Kidney glomerular epithelial cell (primary cell): ENCODE measurements at places on chromosomes 16 and 17.

- no peak for DNase-seq
Observed at GRCh38 chr16:75288181-75288580, 36.8 kb upstream of the BCAR1 start.

DNA sequence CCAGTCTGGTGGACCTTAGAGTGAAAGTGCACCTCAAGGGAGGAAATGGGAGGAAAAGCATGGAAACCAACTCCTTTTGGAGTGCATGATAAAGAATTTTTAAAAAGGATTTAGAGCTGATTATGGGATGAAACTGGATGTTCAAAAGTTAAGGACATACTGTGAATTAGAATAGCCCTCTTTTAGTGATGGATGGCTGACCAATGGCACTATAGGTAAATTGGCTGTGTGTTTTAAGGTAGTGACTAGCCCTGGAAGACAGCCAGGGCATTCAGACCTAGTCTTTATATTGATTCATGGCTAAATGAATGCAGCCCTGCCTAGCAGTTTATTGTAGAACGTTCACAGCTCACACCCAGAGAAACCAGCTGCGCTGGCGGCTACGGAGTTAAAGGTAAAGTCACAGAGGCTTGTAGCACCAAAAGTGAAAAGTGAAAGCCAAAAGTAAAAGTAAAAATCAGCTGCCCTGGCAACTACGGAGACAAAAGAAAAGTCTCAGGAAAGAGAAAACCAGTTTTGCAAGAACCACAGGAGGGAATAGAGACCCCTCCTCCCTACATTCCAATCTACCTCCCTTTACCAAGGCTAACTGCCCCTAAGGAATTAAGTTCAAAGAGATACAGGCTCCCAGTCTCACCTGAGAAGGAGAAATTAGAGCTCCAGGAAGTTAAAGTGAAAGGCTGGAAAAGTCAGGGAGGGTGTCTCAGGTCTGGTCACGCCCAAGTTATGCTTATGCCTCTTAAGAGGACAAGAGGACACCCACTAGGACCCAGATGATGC lies 21.8 kb downstream of the ACSM1 start:
- peak; percentile 61 for DNase-seq

DNA sequence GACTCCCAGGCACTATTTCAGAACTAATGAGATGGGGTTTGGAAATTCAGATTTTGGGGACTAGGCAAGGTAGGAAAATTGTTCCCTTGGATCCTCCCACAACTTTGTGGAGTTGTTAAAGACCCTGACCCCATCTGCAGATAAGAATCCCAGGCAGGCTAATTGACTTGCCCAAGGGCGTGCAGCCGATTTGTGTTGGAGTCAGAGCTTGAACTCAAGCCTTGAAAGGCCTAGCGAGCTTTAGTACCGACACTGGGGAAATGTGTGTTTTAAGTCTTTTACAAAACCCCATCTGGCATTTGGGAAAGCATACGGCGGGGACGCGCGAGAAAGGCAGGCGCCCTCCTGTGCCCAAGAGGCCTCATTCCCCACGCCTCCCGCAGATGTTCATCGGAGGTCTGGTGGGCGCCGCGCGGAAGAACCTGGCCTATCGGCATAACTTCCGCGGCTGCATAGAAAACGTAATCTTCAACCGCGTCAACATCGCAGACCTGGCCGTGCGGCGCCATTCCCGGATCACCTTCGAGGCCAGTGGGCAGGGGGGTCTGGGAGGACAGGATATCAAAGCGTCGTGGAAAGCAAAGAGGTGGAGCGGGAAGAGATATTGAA lies 4.3 kb downstream of the CNTNAP1 start:
- no peak for DNase-seq

- no peak for DNase-seq
Observed at GRCh38 chr17:47884427-47884740, 11.7 kb upstream of the SP2 start.

GRCh38 chr17:48432820-48433775 lies 3.1 kb upstream of the SKAP1 start:
- DNase-seq = no peak

GRCh38 chr16:60755907-60756306 lies 1280.3 kb downstream of the CDH8 start:
- DNase-seq = no peak

- no peak for DNase-seq
Observed at GRCh38 chr16:83312718-83313245, 495.0 kb upstream of the HSBP1 start.

DNA sequence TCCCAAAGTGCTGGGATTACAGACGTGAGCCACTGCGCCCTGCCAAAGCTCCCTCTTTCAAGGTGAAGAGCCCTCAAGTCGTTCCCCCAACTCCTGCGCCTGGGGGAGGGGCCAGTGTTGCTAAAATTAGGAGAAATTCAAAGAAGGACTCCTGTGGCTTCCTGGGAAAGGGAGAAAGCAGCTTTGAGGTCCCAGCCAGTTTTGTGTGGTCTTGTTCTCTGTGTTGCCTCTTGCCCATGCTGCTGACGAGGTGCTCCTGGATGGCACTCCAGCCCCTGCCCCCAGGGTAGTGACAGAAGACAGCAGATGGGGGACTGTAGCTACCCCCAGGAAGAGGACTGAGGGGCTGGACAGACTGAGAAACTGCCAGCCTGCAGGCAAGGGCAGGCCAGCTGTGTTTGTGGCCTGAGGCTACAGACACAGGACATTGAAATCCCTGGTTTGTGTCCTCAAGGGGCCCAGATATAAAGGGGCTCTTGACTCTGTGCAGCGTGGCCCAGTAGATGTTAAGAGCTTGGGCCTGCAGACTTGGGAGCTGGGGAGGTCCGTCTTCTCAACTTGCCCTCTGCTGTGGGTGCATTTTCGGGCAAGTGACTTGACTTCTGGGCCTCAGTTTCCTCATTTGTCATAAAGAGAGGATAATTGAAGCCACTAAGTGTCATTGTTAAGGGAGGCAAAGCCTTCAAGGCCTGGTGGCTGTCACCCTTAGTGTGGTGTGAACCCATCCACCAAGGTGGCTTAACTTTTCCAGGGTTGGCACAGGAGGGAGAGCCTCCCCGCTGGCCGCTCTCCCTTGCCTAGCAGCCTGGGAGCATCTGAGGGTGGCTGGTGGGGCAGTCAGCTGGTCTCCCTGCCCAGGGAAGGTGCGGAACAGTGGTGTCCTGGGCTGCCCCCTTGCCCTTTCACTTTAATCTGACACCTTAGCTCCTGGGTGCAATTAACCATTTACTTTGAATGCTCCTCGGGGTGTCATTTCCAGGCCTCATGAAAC lies 4.1 kb downstream of the UBALD2 start:
- DNase-seq = no peak

- DNase-seq = no peak
Observed at GRCh38 chr16:85923153-85924021, 24.4 kb downstream of the IRF8 start.

- no peak for DNase-seq
Observed at GRCh38 chr16:84303023-84303422, 8.3 kb downstream of the WFDC1 start.

GRCh38 chr16:17510567-17510966 lies 39.8 kb upstream of the XYLT1 start:
- DNase-seq = no peak

DNA sequence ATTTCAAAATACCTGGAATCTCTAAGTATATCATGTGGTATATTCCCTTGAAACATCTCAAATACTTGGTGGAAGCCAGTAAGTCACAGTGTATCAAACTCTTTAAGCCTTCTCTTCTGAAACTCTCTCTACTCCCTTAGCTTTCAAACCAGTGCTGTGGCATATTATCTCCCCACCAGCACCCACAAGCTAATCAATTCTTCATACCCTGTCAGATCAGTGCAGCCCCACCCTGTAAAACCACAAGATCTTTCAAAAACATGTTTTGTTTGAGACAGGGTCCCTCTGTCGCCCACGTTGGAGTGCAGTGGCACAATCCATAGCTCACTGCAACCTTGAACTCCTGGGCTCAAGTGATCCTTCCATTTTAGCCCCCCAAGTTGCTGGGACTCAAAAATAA lies 91.6 kb upstream of the C17orf78 start:
- DNase-seq = no peak

- no peak for DNase-seq
Observed at GRCh38 chr16:1633310-1633709, 21.1 kb downstream of the CRAMP1 start.

- peak; percentile 31 for DNase-seq
Observed at GRCh38 chr16:9308850-9309249, 217.4 kb downstream of the HAPSTR1 start.

GRCh38 chr16:31128711-31129567 lies 6.6 kb downstream of the PRSS8 start:
- DNase-seq = no peak

- no peak for DNase-seq
Observed at GRCh38 chr17:4560421-4560820, at the start of gene GGT6. TSS of gene GGT6 (minus strand) at chr17:4560577. CDS start at chr17:4560521, 56 bp downstream.

DNA sequence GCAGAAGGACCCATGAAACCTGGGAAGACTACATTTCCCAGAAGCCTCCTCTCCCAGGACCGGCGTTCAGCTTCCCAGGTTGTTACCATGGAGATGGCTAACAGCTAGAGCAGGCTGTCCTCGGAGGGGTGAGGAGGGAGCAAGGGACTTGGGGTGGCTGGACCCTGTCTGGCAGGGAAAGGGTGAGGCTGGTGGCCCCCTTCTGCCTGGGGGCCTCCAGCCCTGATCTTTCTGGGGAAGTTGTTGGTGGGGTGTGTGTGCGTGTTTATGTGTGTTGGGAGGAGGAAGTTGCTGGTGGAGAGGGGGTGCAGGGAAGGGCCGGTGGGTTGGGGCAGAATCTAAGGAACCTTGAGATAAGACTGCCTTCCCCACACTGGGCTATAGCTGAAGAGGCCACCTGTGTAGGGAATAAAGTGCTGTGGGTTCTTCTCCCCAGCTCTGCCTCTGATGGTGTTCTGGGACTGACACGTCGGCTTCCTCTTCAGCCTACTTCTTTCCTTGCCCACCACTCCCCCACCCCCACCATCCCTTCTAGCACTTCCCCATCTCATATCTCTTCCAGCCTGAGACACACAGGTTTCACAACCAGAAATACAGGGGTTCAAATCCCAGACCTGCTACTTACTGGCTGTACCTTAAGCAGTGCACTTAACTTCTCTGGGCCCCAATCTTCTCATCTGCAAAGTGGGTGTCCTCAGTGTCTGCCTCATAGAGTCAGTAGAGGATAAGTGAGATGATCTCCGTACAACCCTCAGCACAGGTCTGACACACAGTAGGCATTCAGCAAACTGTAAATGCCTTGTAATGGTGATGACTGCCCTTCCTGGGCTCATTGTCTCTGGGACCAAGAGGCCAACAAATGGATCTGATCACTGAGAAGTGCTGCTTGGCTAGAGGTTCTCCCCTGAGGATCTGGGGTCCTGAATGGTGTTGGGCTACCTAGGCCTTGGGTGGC lies at the start of gene DRC7:
DRC7 (plus strand) TSS at position 82 of the 955 bp plus-strand sequence. CDS start 3,144 bp downstream, outside the sequence.
- DNase-seq = peak; percentile 49
